ENCODE measurements at places on chromosomes 3 and 15. TPM values are rescaled to one million over a fixed set of nuclear protein-coding genes. Genes with fewer than 3 reads are reported as not detected.

Gene TGM5
- not detected for total RNA-seq

Gene GOLGA8O
- 3.3 TPM for total RNA-seq

Gene GADL1
- total RNA-seq = not detected

GRCh38 chr3:110400315-110400714 is 671.3 kb upstream of the NECTIN3 start:
- no peak for DNase-seq

DNA sequence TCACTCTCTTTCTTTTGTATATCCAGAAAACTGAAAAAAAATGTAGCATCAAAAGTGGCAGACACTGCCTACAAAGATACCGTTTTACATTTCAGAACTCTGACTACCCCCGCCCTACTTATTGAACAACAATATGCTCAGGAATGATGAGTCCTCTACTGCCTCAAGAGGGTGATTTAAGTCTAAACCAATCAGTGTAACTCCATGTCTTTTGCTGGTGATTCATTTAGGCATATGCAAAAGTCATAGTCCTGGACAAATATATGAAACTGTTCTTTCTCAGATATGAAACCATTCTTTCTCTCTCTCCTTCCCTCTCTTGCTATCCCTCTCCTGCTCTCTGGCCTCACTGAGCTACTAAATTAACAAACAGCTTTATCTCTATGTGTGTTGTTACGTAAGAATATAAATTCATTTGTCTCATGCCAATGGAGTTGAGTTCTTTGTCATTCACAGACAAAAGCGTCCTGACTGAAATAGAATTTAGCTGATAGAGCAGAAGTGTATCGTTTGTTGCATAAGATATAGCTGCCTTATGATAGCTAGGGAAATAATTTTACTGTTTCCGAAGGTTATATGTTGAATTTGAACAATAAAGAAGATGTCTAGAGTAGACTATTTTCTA is 133.7 kb upstream of the OSTN start:
- DNase-seq = no peak

GRCh38 chr3:79139395-79140068 is 628.3 kb downstream of the ROBO1 start:
- no peak for DNase-seq

Data from naive thymus-derived CD8-positive, alpha-beta T cell (primary cell).